Endothelial cell of umbilical vein (primary cell): ENCODE measurements at places on chromosomes 2 and 18. TPM values are rescaled to one million over a fixed set of nuclear protein-coding genes. Genes with fewer than 3 reads are reported as not detected.

DNA sequence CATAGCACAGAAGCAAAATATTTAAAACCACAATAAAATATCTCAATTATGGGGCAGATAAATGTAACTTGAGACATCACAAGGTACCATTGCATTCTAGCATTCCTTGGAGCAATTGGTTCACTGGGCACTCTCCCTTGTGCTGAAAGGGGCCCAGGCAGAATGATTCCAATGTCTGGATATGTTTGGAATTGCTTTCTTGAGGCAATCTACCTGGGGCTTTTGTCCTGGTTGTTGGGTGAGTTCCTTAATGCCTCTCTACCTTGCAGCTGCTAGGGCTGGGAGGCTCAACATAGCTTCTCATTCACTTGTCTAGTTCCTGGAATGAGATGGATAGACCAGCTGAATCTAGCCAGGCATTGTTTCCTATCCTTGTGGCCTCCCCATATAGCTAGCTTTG, 539.6 kb upstream of the FSHR start:
- H3K27ac ChIP-seq, result no peak overlapping the region
- no peak for DNase-seq
- H3K4me1 ChIP-seq, result no peaks in the 10 kb centered on the region
- H3K36me3 ChIP-seq, result no peaks in the 10 kb centered on the region
- no peaks in the 10 kb centered on the region for H3K27me3 ChIP-seq
- H3K4me3 ChIP-seq, result no peak overlapping the region

DNA sequence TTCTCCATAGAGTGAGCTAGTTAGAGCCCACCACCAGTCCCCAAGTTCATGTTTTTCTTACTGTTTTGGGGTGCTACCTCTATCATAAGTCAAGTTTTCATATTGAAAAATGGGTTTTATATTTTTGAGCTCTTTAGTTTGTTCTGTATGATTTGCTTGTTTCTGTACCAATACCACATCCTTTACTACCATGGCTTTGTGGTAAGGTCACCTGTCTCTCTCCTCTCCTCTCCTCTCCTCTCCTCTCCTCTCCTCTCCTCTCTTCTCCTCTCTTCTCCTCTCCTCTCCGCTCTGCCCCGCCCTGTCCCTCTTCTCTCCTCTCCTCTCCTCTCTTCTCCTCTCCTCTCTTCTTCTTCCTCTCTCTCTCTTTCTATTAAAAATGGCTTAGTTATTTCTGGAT, 22.1 kb upstream of the LBH start:
- no peaks in the 10 kb centered on the region for H3K36me3 ChIP-seq
- no peaks in the 10 kb centered on the region for H3K4me1 ChIP-seq
- no peak overlapping the region for H3K4me3 ChIP-seq
- no peak overlapping the region for H3K27ac ChIP-seq
- H3K27me3 ChIP-seq, result peaks cover 2% of the 10 kb centered on the region
- DNase-seq, result no peak

- no peak overlapping the region for H3K4me3 ChIP-seq
- no peaks in the 10 kb centered on the region for H3K27me3 ChIP-seq
- DNase-seq, result no peak
- no peaks in the 10 kb centered on the region for H3K4me1 ChIP-seq
- no peak overlapping the region for H3K27ac ChIP-seq
- no peaks in the 10 kb centered on the region for H3K36me3 ChIP-seq
Observed at GRCh38 chr18:33957707-33958106, 267.0 kb downstream of the NOL4 start.

QPCT gene
- total RNA-seq, result 12.8 and 14.3 TPM in 2 replicates

UGT1A5 gene
- not detected in 2 replicates for total RNA-seq

LIPG gene
- total RNA-seq, result 80.6 and 96.2 TPM in 2 replicates

- H3K4me1 ChIP-seq, result no peaks in the 10 kb centered on the region
- H3K27ac ChIP-seq, result no peak overlapping the region
- no peaks in the 10 kb centered on the region for H3K27me3 ChIP-seq
Observed at GRCh38 chr18:11324956-11325882, 175.8 kb upstream of the PIEZO2 start.

DNA sequence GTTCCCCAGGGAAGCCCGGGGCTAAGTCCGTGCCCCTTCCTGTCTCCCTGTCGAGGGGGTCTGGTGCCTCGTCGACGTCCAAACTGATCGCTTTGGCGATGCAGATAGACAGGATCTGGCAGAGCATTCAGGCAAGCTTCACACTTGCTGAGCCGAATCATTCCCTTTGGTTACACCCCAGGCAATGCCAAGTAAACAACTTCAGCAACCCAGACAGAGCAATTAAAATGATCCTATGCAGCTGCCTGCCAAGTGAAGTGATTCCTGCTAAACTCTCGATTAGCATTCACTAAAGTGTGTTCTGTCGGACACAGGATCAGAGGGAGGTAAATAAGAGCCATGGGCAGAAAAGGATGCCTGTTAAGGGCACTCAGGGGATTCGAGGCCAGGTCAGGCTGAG, 108.2 kb upstream of the RAB12 start:
- no peaks in the 10 kb centered on the region for H3K36me3 ChIP-seq
- no peaks in the 10 kb centered on the region for H3K4me1 ChIP-seq
- H3K27ac ChIP-seq, result no peak overlapping the region
- no peak overlapping the region for H3K4me3 ChIP-seq
- DNase-seq, result no peak
- no peaks in the 10 kb centered on the region for H3K27me3 ChIP-seq

GRHL1 gene
- total RNA-seq, result 0.85 and 1.1 TPM in 2 replicates
